ENCODE measurements at places on chromosomes 1 and 21.
A peak's percentile ranks its signal among the peaks of the same experiment; 100 is the strongest.

- no peak for DNase-seq
Observed at GRCh38 chr1:30197639-30198450, 525.5 kb downstream of the MATN1 start.

DNA sequence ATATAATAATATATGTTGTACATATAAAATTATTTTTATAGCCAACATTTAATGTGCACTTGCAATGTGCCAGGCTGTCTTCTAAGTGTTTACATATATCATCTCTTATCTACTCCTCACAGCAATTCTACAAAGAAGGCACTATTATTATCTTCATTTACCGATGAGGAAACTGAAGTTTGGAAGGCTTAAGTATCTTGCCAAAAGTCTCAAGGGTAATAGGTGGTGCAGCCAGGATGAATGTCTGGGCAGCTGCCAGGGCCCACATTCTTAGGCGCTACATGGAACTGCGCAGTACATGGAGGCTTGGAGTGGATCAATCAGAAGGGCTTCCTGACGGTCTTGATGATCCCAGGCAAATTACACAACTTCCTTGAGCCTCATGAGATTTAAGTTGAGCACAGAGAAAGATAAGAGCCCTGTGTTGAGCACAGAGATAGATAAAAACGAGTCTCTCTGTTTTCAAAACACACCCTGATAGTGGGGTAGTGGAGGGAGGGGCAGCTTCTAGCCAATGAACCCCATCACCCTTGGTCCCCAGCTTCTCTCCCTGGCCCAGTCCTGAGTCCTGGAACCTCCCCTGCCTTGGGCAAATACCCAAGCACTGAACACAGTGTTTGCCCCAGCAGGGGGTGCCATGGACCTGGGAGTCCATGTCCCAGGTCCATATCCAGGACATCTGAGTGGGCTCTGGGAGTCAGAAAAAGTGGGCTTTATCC, 9.2 kb downstream of the POU3F1 start:
- no peak for DNase-seq

DNA sequence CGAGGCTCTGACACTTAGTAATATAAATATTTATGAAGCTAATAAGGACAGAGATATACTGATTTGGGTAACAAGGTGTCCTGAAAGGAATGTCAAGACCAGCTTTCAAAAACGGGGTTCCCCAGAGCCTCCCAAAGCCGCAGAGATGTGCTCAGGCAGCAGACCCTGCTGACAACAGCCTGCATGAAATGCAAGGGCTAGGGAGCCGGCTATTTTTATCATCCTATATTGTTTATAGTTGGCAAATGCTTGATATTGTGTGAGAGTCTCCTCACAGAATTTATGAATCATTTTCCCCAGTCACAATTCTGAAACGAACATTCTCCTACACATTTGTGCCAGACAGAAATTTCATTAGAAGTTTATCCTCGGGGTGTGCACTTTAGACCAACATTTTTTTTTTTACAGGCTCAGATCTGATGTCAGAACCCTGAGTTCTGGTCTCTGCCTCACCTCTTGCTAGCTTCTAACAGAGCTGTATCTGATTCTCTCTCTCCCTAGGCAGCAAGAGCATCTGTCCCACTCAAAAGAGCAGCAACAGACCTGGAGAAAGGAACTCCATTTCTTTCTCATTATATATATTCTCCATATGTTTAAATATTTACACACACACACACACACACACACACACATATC, 302.3 kb upstream of the PLD5 start:
- no peak for DNase-seq

DNA sequence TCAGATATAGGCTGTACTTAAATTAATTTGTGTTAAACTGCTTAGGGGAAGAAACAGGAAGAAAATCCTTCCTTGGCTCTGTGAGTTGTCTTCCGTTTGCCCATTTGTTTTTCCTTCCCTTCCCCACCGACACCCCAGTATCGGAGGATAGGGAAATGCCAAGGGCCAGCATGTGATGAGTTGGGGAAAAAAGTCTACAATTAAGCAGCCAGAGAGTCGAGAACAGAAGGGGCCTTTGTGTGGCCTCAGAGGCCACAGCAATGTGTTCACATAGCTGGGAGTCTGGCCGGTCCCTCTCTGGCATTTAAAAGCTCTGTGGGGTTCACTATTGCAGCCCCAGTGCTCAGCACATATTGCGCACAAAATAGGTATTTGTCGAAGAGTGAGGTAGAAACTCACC, 489.3 kb downstream of the MATN1 start:
- no peak for DNase-seq

- DNase-seq = no peak
Observed at GRCh38 chr1:184416481-184416880, 29.7 kb downstream of the C1orf21 start.

DNA sequence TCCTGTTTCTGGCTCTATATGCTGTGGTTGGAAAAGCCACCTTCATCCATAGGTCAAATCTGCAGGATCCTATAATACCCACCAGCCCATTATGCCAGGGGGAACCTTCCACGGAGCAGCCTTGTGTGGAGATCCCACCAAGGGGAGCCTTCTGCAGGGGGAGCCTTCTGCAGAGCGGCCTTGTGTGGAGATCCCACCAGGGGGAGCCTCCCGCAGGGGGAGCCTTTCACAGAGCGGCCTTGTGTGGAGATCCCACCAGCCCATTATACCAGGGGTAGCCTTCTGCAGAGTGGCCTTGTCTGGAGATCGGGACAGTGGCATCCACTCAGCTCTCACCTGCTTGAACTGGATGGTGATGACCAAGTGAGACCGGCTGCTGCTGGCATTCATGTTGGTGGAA, 85.3 kb downstream of the SCCPDH start:
- no peak for DNase-seq

GRCh38 chr1:100382657-100383056, 30.4 kb downstream of the CDC14A start:
- no peak for DNase-seq

DNA sequence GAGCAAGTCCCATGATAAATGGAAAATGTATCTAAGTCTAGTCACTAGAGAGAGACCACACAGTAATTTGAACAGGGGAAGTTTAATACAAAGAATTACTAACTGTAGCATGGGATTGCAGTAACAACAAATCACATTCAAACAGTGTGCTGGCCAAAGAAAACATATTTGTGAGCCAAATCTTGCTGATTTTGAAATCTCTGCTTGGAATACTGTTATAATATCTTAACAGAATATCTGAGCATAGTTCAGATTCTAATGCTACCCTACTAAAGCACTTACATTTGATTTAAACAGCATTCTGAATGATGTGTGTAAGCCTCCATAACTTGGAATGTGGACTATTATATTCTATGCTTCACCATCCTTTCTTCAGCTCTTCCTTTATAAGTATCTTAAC, 270.0 kb upstream of the BRINP3 start:
- no peak for DNase-seq

DNA sequence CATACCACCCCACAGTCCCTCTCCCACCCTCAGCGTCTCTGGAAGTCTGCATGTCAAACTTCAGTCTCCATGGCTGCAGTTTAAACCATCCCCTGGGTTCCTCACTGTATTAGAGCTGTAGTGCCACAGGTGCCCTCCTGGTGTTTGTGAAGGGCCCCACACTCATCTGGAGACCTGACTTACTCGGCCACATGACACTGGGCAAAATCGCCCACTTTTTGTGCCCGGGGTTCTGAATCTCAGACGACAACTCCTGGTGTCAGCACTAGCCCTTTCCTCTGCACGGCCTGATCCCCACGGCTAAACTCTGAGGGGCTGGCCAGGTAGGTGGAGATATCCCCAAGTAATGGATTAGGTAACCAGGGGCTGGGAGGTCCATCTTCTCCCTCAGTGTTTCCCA, 6.5 kb downstream of the INKA2 start:
- DNase-seq = no peak

- no peak for DNase-seq
Observed at GRCh38 chr1:78377356-78377928, 113.3 kb upstream of the PTGFR start.

DNA sequence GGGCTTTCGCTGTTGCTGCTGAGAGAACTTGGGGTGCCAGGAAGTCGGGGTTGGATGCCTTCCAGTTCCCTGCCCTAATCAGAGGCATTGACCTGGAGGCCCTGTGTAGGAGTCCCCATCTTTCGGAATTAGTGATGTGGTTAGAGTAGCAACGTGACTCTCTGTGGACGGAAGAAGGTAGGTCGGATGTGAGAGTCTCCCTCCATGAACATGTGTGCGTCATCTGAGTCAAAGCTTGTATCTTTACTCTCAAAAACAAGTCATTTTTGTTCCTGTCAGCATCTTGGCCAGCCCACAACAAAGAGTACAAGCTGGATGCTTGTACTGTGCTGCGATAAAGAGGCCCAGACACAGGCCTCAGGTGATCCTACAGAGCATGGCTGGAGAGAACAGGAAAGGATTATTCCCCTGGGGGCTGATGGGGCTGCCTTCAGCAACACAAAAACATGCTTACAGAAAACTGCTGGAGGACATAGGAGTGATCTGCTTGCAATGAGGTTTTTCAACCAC, 31.0 kb upstream of the IL10 start:
- peak; percentile 60 for DNase-seq

DNA sequence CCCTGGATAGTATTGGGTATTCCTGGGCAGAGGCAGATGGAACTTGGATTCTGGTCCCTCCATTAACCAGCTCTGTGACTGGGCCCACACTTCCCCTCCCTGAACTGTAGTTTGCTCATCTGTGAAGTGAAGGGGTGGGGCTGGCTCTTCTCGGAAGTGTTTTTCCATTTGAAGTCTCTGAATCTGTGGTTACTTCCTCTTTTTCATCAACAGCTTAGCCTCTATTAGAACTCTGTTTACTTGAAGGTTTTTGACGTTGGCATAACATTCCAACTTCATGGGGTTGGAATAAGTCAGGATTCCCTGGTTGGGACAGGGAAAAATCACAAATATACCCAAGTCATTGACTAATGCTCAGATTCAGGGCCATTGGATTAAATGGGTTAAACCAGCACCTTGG, 3.6 kb downstream of the KIAA0040 start:
- no peak for DNase-seq

DNA sequence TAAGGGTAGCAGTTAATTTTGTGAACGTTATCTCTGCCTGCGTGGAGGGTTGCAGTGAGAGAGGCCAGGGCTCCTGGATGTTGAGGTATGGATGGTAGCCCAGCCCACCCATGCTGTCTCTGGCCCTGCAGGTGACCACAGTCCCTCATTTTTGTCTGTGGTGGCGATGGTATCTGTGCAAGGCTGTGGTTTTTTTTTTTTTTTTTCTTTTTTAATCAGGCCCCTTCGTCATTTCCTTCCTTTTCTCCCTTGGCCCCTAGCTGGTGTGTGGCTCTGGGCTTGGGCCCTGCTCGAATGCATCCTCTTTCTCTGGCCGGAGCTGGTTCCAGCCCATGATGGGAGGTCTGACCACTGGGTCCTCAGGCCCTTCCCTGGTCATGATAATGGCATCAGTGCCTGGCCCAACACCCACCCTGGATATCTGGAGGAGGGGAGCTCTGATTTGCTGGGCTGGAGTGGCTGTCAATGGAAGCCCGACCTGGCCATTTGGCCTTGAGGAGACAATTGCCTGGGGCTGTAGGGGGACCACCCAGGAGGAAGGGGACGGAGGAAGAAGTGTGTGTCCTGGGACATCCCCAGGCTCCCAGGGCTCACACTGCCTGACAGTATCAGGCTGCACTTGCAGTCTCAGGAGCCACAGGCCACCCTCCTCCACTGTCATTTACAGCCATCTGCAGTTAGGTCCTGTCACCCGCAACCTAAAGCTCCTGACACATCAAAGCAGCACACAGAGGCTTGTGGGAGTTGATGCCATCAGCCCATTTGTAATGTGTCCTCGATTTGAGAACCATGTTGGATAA, 8.1 kb upstream of the RNF187 start:
- no peak for DNase-seq

- DNase-seq = no peak
Observed at GRCh38 chr1:116907351-116907750, 2.4 kb upstream of the PTGFRN start.

GRCh38 chr1:53325326-53326087, 2.4 kb downstream of the LRP8 start:
- DNase-seq = no peak

GRCh38 chr1:67142931-67143330, 8.2 kb upstream of the C1orf141 start:
- no peak for DNase-seq

- no peak for DNase-seq
Observed at GRCh38 chr1:40855513-40855912, 6.7 kb downstream of the CITED4 start.

- DNase-seq = no peak
Observed at GRCh38 chr1:153936011-153936802, 10.3 kb downstream of the DENND4B start.

DNA sequence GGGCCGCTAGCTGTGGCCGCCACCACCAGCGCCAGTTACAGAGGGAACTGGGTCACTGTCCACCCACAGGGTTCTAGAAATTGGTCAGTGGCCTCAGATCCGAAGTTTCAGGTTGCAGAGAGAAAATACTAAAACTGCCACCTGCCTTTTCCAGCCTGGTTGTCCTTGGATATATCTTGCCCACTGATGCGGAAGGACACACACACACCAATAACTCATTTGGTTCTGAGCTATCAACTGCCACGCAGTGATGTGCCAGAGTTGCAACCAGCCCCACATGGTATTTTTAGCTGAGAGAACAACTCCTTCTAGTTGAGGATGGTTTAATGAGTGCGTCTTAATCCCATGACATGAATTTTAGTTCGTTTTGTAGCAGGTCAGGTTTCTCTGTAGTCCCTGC, 68.1 kb downstream of the SH3BGR start:
- DNase-seq = no peak

DNA sequence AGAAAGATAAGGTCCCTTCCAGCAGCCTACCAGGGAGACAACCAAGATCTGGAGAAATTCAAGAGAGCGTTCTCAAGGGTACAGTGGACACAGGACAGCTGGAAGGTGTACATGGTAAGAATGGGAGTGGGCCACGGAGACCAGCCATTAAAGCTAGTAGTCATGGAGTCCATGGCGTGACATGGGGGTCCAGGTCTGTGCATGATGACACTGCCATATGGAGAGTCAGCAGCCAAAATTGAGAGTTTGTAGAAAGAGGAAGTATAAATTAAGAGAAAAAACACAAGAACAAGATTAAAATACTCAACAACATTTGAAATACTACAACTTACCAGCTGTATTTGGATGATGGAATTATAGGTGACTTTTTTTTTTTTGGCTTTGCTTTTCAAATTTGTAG, 7.9 kb upstream of the LORICRIN start:
- no peak for DNase-seq

DNA sequence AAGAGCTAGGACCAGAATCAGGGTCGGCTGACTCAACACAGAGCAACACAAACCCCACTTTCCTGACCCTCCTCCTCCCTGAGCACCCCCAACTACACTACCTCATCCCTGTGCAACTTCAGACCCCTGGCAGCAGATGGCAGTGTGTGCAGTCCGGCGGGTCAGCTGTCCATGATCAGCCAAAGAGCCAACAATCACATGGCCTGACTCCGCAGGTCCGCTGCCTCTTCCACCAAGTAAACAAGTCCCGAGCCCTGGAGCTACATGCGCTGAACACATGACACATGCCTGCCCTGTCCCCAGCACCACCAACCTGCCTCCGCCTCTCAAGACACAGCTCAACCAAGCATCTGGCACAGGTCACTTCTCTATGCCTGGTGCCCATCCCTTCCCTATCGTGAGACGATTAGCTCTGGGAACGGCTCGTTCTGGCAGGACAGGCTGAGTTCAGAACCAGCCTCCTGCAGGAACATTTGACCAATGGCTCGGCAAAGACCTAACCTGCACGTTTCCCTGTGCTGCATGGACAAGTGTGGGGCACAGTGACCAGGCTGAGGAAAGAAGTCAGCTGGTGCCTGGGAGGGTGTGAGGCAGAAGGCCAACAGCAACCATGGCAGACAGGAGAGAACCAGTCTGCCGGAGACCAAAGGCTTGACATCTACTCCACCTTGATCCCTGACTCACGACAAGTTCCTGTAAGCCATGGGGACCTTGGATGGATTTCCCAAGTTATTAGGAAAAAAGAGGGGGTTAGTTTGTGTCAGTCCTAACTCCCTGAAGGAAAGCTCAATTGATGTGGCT, 60.3 kb downstream of the CD46 start:
- DNase-seq = no peak

Data from GM18507 (cell line).